Stimulated activated CD4-positive, alpha-beta T cell treated with anti-CD3 and anti-CD28 coated beads, Interleukin-15, amount 100 ng/mL, for 1 hour (primary cell): ENCODE measurements at places on chromosomes 6 and 20.

GRCh38 chr6:140661691-140662090 is 1287.2 kb upstream of the CITED2 start:
- no peak for DNase-seq

DNA sequence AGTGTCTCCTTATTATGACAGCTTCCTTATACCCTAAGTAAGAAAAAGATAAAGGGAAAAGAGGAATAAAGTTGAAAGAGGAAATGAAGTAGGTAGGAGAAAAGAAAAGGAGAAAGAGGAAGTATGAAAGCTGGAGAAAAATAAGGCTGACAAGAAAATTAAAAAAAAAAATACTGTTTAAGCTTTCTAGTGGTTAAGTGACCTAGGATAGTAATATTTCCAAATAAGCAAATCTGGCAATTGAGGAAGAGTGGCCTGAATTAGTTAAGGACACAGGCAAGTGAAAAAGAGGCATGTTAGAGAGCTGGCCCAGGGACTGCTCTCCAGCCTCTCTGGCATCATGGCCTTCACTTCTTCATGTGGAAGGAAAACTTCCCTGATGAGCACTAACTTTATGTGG is 76.5 kb upstream of the ADGRF1 start:
- DNase-seq = no peak

DNA sequence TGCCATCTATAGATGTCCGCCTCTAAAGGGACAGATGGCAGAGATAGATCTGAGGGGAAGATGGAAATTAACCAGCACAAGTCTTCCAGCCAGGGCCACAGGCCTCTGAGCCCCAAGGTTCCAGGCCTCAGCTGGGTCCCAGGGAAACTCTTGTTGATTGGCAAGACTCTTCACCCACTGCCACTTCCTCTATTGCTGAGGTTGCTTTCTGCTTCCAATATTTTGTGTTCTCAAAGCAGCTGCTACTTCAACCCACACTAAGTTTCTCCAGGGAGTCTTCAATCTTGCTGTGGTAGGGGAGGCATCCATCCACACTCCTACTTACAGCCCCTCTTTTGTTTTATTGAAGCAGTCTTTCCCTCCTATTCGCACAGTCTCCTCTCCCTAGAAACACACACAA is 36.4 kb upstream of the SASH1 start:
- no peak for DNase-seq

GRCh38 chr20:22582386-22582963 is 1.9 kb downstream of the FOXA2 start:
- no peak for DNase-seq

GRCh38 chr6:130776287-130776925 is 50.8 kb upstream of the SMLR1 start:
- no peak for DNase-seq

DNA sequence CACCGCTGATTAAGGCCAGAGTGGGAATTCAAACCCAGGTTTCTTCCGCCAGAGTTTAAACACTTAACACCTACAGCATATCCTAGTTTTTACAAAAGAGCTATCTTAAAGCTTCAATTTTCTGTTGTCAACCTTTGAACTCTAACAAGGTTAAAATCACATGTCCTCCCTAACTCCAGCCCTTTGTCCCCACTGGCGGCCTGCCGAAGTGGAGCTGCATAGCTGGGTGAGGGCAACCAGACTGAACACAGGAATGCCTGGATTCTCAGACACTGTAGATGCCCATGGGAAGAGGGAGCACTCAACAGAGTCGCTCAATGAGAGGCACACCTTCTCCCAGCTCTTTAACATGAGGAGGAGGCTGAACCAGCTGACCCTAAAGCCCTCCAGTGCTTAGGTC is 59.1 kb downstream of the LRFN2 start:
- no peak for DNase-seq

DNA sequence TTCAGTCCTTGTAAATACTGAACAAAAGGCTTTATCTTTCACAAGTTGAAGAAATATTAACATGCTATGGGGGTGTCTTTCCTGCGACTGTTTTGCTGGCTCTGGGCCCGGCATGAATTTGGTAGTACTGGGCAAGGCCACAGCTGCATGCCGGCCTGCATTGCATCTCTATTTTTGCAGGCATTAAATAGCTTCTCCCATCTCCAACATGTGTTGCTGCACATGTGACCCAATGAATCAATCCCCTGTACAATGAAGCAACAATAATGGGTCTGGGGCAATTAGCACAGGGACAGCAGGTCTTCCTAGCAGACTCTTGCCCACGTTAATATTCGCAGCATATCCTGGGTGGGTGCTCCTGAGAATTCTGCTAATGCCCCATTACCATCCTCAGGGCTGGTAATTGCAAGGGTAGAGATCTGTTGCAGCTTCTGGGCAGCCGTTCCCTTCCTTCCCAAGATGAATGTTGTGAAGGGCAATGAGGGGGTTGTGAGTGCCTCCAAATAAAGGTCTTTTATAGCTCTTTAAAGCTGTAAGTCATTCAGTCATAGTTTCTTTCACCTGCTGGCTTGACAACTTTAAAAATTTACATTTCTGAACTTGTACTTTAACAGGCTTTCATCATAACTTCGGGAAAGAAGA is 24.3 kb upstream of the CDYL start:
- DNase-seq = no peak

GRCh38 chr6:38146021-38146733 is 326.6 kb downstream of the ZFAND3 start:
- DNase-seq = no peak

DNA sequence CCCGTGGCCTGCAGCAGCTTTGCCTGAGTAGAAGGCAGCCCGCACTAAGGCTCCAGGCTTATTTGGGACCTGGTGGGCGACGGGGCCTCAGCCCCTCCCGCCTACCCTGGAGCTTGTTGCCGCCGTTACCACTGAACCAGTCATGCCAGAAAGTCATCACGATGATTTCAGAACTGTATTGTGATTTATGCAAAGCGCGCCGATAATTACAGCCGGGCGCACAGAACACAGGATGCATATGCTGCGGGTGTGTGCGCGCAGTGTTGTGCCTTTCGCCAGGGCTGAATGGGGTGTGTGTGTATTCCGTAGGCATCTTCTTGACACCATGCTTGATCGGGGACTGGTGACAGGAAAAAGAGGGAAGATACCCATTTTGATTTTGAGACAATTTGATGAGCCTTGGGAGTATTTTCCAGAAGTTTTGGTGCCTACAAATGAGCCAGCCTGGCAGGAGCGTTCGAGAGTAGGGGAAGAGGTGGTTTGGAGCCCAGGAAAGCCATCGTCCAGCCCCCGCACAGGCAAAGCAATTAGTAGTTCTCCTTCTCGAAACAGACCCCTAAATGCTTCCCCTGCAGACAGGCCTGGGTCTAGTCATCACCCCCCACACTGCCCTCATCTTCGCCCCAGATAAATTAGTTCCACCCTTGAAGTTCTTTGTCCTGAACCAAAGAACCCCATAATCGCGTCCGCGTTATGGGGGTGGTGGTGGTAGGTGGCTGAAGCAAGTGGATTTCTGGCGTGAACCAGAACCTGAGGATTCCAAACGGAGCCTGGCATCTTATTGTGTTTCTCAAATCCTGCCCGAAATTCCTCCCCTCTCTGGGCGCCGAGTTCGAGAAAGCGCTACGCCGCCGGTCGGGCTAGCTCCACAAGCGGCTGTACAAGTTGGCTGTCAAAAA is 1.9 kb upstream of the NR2E1 start:
- no peak for DNase-seq

DNA sequence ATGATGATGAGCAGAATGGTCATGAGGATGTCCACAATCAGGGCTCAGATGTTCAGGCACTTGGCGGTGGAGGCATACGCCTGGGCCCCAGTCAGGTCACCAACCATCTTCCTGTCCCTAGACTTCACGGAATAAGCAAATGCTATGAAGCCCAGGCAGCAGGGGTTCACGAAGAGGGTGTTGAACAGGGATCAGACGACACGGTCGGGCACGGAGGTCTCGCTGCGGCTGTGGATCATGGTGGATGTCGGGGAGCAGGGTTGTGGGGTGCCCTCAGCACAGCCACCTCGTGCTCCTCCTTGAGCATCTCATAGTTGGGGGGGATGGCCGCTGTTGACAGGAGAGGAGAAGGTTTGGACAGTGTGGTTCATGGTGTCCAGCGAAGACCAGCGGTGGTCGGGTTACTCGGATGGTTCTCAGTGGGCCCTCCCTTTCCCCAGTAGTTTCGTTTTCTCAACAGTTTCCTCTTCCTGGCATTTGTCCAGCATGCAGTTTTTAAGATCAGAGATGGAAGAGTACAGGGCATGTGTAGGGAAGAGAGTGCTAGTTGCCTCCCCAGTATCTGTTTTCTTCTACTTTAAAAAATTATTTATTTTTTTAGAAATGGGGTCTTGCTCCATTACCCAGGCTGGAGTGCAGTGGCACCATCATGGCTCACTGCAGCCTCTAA is 20.3 kb upstream of the SPDEF start:
- no peak for DNase-seq

DNA sequence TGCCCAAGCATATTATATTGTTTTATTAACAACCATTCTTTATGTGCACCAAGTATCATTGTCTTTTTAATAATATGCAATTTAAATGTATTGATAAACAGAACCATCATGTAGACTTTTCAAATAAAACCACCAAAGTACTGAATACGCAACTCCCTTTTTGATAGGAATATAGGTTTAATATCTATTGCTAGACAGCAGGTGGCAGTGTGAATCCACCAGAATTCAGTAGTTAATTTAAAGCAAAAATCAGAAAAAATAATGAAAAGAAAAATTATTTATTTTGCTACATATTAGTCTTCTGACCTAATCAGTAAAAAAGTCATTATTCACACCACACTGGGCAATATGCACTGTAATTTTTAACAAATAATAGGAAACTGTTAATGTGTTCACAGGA is 143.7 kb downstream of the KLHL32 start:
- no peak for DNase-seq

- no peak for DNase-seq
These were observed 283.6 kb downstream of the RNGTT start for GRCh38 chr6:88679841-88680240.

- DNase-seq = no peak
These were observed 215.9 kb downstream of the ARHGAP18 start for GRCh38 chr6:129494099-129494498.

DNA sequence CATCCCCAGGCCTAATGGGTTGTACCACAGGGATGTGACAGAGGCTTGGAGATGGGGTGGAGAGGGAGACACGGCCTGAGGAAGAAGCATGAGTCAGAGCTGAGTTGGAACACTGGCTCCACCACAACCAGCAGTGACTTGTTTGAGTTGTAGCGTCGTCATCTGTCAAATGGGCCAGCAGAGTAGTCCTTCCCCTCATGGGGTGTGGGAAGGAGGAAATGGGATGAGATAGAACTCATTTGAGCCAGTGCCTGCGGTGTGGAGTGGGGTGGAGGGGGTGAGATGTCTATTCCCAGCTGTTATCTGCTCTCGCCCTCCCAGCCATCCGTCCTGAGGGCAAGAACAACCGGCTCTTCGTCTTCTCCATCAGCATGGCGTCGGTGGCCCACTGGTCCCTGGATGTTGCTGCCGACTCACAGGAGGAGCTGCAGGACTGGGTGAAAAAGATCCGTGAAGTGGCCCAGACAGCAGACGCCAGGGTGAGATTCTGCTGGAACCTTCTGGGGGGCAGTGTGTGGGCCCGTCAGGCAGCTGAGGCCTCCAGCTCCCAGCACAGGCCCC is 32.5 kb downstream of the PLCG1 start:
- no peak for DNase-seq

DNA sequence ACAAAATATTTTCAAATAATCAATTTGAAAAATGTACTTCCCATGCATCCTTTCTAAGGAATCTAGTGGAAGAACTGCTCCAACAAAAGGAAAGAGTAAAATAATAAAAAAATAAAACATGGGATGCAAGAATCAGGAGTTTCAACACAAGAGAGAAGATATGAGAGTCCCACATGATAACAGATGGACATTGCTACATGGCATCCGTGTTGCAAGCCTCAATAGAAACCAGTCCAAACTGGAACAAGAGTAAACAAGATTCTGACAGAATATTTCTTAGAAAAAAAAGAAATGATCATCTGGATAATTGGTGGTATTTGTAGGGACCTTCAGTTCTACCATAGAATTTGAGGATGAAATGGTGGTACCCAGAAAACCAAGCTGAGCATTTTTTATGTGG is 186.8 kb downstream of the FRK start:
- DNase-seq = no peak

GRCh38 chr6:75748743-75749538 is at the start of gene MYO6:
Gene MYO6, plus strand, starts transcription at chr6:75749239. Its CDS starts 68,309 bp downstream, at chr6:75817548.
- DNase-seq = no peak

DNA sequence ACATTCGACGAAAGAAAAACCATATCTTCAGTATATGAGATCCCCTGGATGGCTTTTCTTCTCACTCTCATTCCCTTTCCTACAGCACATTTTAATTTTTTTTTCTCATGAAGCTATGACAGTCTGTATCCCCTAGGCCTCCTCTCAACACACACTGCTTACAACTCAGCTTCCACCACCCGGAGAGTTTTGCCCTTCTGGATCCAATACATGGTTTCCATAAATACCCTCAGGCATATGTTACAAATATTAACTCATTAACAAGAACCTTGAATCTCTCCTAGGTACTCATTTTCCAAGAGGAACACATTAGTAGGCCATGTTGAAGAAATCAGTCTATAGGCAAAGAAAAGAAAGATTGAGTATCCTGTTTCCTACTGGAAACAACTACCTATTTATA is 44.0 kb downstream of the PAK5 start:
- DNase-seq = no peak

- DNase-seq = no peak
These were observed at the start of gene FOXS1 for GRCh38 chr20:31845300-31845863. Gene FOXS1, minus strand, starts transcription at chr20:31845604. Its CDS starts 62 bp downstream, at chr20:31845542.

DNA sequence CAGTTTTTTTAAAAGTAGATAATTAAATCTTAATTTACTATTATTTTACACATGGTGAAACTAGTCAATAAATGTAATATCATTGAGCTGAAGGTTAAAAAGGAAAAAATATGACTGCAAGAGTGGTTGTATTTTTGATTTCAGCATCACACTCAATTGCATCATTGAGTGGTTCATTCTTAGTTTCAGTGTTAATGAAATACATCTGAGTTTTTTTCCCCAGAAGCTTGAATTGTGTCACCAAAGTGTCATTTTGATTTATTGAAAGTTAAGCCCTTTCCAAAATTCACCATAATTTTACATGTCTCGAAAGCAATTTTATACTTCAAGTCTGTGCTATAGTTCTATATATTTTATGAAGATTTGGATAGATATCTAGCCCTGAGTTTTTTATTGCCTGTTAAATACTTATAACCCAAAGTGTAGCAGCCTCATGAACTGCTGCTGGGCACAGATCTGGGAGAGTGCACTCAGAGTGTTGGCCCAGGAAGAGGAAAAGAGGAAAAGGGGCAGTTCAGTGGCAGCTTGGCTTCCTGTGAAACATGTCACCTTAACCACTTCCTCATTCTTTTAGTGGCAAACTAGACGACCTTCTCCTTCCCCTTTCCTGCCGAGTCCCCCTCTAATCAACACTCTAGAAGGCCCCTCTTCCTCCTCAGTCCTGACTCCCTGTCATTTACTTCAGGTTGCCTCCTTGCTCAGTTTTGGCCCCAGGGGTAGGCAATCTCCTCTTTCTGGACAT is 140.7 kb downstream of the ESR1 start:
- no peak for DNase-seq

GRCh38 chr20:64047968-64048401 is 1.5 kb downstream of the SOX18 start:
- DNase-seq = no peak
